ENCODE measurements at places on chromosomes 16 and 17.

DNA sequence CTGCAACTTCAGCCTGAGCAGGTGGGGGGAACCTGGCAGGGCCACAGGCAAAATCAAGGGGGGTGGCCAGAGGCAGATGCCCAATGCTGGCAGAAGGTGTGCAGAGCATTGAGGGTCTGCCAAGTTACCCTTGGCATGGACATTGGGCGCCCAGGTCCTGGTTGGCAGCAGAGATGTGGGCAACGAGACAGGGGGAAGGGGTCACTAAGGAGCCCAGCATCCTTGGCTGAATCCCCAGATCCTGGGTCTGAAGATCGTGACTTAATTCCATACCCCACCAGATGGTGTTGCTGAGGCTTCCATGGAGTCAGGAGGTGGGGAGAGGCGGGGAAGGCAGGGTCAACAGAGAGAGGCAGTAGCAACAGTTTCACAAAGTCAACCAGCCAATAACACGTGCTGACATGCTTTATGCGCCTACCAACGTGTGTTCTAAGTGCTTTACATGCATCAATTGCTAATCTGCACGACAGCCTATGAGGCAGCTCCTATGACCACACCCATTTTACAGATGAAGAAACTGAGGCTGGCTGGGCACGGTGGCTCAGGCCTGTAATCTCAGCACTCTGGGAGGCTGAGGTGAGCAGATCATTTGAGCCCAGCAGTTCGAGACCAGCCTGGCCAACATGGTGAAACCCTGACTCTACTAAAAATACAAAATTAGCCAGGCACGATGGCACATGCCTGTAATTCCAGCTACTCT is 83.3 kb downstream of the GSG1L start:
- H3K4me1 ChIP-seq, result no peaks in the 10 kb centered on the region
- H3K27ac ChIP-seq, result no peak overlapping the region
- peaks cover 15% of the 10 kb centered on the region for H3K27me3 ChIP-seq
- H3K36me3 ChIP-seq, result no peaks in the 10 kb centered on the region

GRCh38 chr16:4306470-4307214 is 9.2 kb upstream of the GLIS2 start:
- peaks cover 36% of the 10 kb centered on the region for H3K4me1 ChIP-seq
- H3K27ac ChIP-seq, result peak overlapping the region; percentile 87
- no peaks in the 10 kb centered on the region for H3K27me3 ChIP-seq
- no peaks in the 10 kb centered on the region for H3K36me3 ChIP-seq

- no peak overlapping the region for H3K27ac ChIP-seq
- peak overlapping the region; percentile 47 for H3K4me3 ChIP-seq
- H3K4me1 ChIP-seq, result peaks cover 16% of the 10 kb centered on the region
- no peaks in the 10 kb centered on the region for H3K27me3 ChIP-seq
- ATAC-seq, result peak; percentile 73
- no peaks in the 10 kb centered on the region for H3K36me3 ChIP-seq
Observed at GRCh38 chr17:50026837-50027171, 29.1 kb upstream of the ITGA3 start.

- H3K4me3 ChIP-seq, result no peak overlapping the region
- no peaks in the 10 kb centered on the region for H3K36me3 ChIP-seq
- peaks cover 4% of the 10 kb centered on the region for H3K27me3 ChIP-seq
- H3K4me1 ChIP-seq, result no peaks in the 10 kb centered on the region
Observed at GRCh38 chr16:88353232-88353631, 29.5 kb upstream of the ZNF469 start.

DNA sequence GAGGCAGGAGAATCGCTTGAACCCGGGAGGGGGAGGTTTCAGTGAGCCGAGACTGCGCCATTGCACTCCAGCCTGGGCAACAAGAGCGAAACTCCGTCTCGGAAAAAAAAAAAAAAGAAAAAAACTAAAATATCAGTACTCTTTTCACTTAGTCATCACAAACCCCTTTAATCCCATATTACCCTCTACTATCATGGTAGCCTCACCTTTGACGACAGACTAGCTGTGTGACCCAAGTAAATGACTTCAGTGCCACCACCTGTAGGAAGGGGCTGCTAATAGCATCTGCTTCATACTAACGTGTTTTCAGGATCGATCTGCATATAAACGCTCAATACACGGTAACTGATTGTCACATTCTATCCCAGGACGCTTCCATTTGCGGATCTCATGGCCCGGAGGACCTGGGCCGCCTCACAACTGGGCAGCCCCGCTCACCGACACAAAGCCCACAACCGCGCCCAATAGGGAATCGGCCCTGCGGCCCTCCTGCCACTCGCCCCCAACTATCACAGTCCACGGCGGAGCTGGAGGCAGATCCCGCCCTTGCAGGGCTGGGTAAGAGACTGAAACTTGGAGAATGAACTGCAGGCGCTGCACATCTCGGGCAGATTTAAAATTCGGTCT is 1.1 kb upstream of the ZNF263 start:
- H3K27me3 ChIP-seq, result no peaks in the 10 kb centered on the region
- peak overlapping the region; percentile 100 for H3K27ac ChIP-seq
- peak; percentile 7 for ATAC-seq

DNA sequence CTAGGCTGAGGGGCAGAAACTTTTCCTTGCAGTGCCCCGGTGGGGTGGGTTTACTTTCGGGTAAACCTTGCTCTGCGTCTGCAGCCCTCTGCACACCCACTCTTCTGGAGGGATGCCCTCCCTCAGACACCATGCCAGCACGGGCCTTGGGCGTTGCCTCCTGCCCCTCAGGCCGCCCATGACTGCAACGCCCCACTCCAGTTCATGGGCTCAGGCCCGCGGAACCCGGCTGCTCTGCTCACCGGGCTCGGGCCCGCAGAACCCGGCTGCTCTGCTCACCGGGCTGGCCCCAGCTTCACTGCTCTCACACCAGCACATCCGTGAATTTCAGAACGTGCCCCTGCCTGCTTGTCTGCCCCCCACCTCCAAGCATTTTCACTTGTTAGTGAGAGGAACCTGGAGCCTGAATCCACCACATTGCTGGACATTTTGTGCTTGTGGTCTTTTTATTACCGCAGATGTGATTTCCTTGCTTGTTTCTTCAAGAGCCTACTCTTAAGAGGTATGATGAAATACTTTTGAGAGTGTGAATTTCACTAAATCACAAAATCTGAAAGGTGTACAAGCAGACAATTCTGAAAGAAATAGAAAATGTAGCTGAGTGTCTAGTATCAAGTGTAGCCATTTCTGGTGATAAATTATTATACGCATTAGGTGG is 130.9 kb downstream of the RPTOR start:
- no peaks in the 10 kb centered on the region for H3K27me3 ChIP-seq
- H3K36me3 ChIP-seq, result no peaks in the 10 kb centered on the region
- H3K4me1 ChIP-seq, result peaks cover 8% of the 10 kb centered on the region
- no peak overlapping the region for H3K4me3 ChIP-seq
- ATAC-seq, result no peak
- no peak overlapping the region for H3K27ac ChIP-seq

DNA sequence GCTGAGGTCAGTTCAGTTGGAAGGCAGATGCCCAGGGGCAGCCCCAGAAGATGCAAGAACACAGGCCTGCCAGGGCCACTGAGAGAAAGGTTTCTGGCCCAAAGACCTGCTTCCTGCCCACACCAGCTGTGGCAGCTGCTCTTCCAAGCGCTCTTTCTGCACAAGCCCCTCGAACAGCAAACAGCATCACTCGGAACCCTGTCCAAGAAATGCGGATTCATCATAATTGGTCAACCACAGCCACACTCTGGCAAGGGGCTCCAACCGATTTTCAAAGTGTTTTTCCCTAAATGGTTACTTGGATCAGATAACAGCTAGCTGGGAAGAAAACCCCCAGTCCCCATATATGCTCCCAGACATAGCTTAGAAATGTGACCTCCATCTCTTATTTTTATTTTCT is 71.1 kb upstream of the DNAH17 start:
- no peaks in the 10 kb centered on the region for H3K4me1 ChIP-seq
- no peaks in the 10 kb centered on the region for H3K27me3 ChIP-seq
- no peaks in the 10 kb centered on the region for H3K36me3 ChIP-seq
- H3K4me3 ChIP-seq, result no peak overlapping the region

- ATAC-seq, result peak; percentile 41
- H3K4me1 ChIP-seq, result peaks cover 45% of the 10 kb centered on the region
- peaks cover 10% of the 10 kb centered on the region for H3K36me3 ChIP-seq
- H3K27me3 ChIP-seq, result no peaks in the 10 kb centered on the region
Observed at GRCh38 chr17:2259769-2260536, 43.6 kb downstream of the SMG6 start.

DNA sequence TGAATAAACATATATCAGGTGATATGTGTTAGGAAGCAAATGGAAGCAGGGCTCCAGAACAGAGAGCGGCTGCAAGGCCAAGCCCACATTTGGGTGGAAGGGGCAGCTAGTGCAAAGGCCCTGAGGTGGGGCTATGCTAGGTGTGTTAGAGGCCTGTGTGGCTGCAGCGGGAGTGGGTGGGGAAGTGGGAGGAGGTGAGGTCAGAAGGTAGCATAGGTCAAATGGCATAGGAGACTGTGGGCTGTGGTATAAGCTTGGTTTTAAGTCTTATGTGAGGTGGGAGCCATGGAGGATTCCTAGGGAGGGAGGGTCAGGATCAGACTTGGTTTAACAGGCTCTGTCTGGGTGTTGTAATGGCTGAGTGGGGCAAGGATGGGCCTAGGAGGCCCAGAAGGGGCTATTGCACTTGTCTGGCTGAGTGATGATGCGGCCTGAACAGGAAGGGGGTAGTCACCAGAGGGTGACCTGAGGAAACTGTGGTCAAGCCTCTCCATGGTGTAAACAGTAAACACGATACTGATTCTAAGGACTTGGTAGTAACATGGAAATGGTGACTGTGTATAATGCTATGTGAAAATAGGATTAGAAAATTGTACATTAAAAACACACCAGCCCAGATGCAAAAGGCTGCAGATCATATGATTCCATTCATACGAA is 31.1 kb downstream of the RAI1 start:
- H3K36me3 ChIP-seq, result no peaks in the 10 kb centered on the region
- no peak overlapping the region for H3K4me3 ChIP-seq
- no peaks in the 10 kb centered on the region for H3K27me3 ChIP-seq

GRCh38 chr17:75093548-75094158 is 5.9 kb downstream of the SLC16A5 start:
- H3K27me3 ChIP-seq, result no peaks in the 10 kb centered on the region
- no peak for ATAC-seq
- no peaks in the 10 kb centered on the region for H3K36me3 ChIP-seq
- H3K4me1 ChIP-seq, result peaks cover 13% of the 10 kb centered on the region

- no peaks in the 10 kb centered on the region for H3K4me1 ChIP-seq
- no peaks in the 10 kb centered on the region for H3K36me3 ChIP-seq
- H3K27me3 ChIP-seq, result no peaks in the 10 kb centered on the region
- no peak overlapping the region for H3K4me3 ChIP-seq
- ATAC-seq, result no peak
- H3K27ac ChIP-seq, result no peak overlapping the region
Observed at GRCh38 chr17:57696050-57696449, 49.0 kb downstream of the CCDC182 start.

GRCh38 chr16:52494621-52495020 is 52.3 kb downstream of the TOX3 start:
- H3K4me1 ChIP-seq, result no peaks in the 10 kb centered on the region
- H3K27me3 ChIP-seq, result no peaks in the 10 kb centered on the region
- no peaks in the 10 kb centered on the region for H3K36me3 ChIP-seq
- no peak overlapping the region for H3K27ac ChIP-seq

DNA sequence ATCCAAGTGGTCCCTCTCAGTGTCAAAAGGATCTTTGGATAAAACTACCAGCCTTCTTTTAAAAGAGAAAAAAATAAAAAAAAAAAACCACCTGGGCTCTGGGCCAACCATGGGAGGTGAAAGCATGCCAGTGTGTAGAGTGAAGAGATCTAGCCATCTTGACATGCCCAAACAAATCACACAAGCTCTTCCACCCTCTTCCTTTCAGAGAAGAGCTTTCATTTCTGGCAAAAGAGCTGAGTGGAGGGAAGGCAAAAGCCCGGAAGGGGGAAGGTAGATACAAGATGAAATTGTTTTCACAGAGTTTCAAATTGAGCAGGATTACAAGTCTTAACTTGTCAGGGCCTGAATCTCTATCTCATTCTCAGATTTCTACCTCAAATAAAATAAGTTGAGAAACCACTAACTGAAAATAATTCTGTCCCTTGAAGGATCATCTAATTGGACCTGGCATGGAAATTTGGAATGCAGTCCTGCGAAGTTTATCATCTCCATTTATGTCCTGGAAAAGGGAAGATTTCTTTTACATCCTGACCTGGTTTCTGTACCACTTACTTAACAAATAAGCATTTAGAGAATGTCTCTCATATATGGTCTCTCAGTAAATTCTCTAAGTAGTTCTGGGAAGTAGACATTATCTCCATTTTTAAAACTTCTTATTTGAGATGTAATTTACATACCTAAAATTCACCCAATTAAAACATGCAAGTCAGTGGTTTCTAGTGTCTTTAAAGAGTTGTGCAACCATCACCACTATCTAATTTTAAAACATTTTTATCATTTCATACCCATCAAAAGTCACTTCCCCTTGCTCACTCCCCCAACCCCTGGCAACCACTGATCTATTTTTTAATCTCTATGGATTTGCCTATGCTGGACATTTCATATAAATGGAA is 93.7 kb downstream of the TANGO6 start:
- H3K27me3 ChIP-seq, result no peaks in the 10 kb centered on the region
- ATAC-seq, result no peak
- peak overlapping the region; percentile 26 for H3K27ac ChIP-seq
- peaks cover 31% of the 10 kb centered on the region for H3K36me3 ChIP-seq

- H3K4me1 ChIP-seq, result peaks cover 10% of the 10 kb centered on the region
- no peak for ATAC-seq
- no peaks in the 10 kb centered on the region for H3K36me3 ChIP-seq
- H3K27me3 ChIP-seq, result no peaks in the 10 kb centered on the region
Observed at GRCh38 chr16:86346034-86346433, 164.3 kb upstream of the FOXF1 start.

DNA sequence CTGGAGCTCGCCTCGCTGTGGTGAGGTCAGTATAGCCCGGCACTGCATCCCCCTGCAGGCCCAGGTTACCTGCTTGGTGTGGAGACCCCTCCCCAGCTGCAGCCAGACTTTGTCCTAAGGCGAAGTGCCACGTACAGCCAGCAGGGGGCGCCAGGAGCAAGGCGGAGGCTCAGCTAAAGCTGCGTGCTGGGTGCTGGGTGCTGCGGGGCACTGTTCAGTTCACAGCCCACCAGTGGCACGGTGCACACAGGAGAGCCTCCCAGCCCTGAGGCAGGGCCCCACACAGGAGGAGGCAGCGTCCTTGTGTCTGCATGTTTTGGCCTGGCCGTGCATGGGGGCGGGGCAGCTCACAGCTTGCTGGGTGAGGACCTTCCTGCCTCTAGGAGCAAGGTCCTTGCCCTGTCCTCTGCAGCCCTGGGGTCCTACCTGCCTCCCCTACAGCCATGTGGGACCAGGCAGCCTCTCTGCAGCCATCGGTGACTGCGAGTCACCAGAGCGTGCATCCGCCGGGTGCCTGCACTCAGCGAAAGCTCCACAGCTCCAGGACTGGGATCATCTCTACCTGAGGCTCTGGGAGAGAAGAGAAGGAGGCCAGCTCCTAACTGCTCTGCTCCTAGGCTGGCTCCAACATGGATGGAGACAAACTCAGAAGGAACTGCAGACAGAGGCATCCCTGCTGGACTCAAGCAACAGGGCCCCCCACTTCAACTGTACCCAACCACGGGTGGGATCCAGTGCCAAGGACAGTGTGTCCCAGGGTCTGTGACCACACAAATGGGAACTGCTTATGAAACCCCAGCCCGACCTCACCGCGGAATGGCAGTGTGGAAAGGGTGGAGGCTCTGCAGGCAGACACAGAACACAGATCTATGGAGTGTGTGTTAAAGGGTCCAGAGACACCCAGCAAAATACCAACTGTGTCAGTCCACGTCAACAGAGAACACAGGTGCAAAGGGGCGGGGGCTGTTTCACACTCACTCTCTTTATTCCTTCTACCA is 19.0 kb downstream of the SLC7A5 start:
- ATAC-seq, result no peak
- H3K27me3 ChIP-seq, result no peaks in the 10 kb centered on the region
- no peak overlapping the region for H3K4me3 ChIP-seq
- H3K36me3 ChIP-seq, result no peaks in the 10 kb centered on the region

GRCh38 chr17:78852709-78853121 is 12.1 kb upstream of the USP36 start:
- ATAC-seq, result peak; percentile 18
- H3K27me3 ChIP-seq, result no peaks in the 10 kb centered on the region
- no peaks in the 10 kb centered on the region for H3K4me1 ChIP-seq
- no peak overlapping the region for H3K4me3 ChIP-seq
- H3K36me3 ChIP-seq, result peaks cover 59% of the 10 kb centered on the region

All from gastroesophageal sphincter (tissue), 4 donors.